GM04503 (cell line): ENCODE measurements at places on chromosomes 4 and X.
A peak's percentile ranks its signal among the peaks of the same experiment; 100 is the strongest.

- no peak for DNase-seq
These were observed 645 bp upstream of the OPHN1 start for GRCh38 chrX:68433981-68434299.

GRCh38 chr4:127632420-127633403 lies at the start of gene INTU:
INTU (plus strand) TSS chr4:127632957; CDS start chr4:127633035, 78 bp downstream.
- peak; percentile 87 for DNase-seq

GRCh38 chrX:80423744-80424143 lies 3.5 kb downstream of the TENT5D start:
- no peak for DNase-seq

- no peak for DNase-seq
These were observed 104.4 kb downstream of the ARSF start for GRCh38 chrX:3145716-3146115.

DNA sequence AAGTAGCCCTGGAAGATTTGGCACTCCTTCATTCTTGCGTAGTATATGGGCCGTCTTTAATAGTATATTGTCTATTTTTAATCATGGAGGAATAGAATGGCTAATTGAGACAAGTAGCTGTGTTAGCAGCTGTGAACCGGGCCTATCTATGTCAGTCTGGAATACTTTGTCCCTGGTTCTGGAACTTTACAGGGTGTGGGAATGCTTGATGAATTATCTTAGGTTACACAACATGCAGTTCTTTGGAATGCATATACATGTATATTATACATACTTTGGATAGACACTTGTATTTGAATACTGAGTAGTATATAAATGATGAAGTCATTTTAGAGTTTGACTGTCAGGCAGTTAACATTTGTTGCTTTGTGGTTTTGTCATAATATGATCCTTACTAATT lies 37.4 kb downstream of the PDLIM5 start:
- no peak for DNase-seq

GRCh38 chrX:26778320-26778888 lies 562.4 kb downstream of the MAGEB5 start:
- no peak for DNase-seq

DNA sequence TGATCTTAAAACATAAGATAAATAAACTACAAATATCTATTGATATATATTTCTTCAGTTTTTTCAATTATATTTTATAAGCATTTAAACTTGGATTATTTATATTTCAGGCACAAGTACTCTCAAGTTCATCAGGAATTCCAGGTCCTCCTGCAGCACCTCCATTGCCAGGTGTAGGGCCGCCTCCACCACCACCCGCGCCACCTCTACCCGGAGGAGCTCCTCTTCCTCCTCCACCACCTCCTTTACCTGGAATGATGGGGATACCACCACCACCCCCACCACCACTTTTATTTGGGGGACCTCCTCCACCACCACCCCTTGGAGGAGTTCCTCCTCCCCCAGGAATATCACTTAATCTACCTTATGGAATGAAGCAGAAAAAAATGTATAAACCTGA lies 74.0 kb downstream of the RPA4 start:
- no peak for DNase-seq

GRCh38 chr4:113524505-113525186 lies 236.9 kb downstream of the CAMK2D start:
- no peak for DNase-seq

DNA sequence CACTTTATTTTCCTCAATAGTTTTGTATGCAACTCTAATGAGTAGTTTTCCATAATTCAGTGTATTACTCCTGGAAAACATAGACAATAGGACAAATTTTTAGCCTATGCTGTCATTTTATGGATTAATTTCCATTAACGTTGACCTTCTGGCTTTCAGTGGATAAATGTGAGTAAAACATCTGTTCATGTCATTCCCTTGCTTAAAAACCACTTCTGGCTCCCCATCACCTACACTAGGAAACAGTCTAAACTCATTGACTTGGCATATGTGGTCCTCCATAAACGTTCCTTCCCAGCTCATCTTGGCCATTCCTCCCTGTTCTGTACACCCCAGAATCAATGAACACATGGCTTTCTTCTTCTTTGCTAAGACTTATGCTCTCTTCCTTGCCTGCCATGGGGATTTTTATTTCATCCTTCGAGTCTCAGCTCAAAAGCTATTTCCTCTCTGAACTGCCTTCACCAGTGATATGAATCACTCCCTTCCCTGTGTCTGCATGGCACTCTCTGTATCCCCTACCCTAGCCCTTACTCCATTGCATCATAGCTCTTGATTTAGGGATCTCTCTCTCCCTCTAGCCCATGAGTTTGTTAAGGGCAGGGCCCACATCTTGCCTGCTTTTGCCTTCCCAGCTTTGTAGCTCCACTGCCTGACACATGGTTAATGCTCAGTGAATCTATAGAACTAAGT lies 34.8 kb downstream of the DOCK11 start:
- no peak for DNase-seq

DNA sequence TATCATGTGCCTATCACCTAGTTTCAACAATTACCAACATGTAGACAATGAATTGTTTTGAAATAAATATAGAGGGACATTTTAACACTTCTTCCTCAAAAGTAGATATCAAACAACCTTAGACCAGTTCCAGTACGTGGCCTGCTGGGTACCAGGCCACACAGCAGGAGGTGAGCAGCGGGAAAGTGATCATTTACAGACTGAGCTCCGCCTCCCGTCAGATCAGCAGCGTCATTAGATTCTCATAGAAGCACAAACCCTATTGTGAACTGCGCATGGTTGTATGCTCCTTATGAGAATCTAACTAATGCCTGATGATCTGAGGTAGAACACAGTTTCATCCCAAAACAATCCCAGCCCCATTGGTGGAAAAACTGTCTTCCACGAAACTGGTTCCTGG lies 6.5 kb downstream of the BBS7 start:
- no peak for DNase-seq

DNA sequence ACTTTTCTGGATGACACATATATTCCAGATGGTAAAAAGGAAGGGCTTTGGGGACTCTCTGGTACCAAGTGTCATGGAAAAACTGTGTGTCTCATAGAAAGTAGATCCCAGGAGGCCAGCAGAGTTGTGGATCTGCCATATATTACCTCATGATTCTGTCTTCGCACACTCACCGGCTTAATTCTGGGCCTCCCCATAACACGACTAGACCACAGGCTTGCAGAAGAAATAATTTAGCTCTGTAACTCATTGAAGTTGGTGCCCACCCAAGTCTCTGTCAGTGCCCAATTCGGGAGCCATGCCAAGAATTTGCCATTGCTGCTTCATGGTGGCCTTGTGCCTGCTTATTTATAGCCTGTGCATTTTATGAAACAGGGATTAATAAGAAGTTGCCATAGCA lies 104.5 kb downstream of the AR start:
- no peak for DNase-seq

DNA sequence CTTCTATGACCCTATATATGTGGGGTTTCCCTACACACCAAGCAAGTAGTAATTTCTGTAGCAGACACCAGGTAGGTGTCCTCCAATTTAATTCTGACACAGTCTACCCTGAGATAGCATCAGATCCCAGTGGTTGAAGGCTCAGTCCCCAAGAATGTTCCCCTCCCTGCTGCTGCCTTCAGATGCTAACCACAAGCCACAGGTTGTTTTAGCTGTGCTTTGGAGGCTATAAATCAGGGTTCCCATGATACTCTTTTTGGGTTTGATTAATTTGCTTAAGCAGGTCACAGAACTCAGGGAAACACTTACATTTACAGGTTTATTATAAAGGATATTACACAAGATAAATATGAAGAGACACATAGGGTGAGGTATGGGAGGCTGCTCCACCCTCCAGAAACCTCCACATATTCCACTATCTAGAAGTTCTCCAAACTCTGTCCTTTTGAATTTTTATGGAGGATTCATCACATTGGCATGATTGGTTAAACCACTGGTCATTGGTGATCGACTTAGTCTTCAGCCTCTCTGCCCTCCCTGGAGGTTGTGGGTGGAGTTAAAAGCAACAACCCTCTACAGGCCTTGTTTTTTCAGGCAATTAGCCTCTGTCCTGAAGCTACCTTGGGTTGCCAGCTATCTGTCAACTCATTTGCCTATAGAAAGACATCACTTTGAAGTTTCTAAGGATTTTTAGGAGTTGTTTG lies 50.8 kb downstream of the GRIA2 start:
- no peak for DNase-seq
